Endothelial cell (in vitro differentiated cells): ENCODE measurements at places on chromosomes 3 and 15.

- DNase-seq, result no peak
Observed at GRCh38 chr3:4776399-4776979, 202.7 kb upstream of the BHLHE40 start.

DNA sequence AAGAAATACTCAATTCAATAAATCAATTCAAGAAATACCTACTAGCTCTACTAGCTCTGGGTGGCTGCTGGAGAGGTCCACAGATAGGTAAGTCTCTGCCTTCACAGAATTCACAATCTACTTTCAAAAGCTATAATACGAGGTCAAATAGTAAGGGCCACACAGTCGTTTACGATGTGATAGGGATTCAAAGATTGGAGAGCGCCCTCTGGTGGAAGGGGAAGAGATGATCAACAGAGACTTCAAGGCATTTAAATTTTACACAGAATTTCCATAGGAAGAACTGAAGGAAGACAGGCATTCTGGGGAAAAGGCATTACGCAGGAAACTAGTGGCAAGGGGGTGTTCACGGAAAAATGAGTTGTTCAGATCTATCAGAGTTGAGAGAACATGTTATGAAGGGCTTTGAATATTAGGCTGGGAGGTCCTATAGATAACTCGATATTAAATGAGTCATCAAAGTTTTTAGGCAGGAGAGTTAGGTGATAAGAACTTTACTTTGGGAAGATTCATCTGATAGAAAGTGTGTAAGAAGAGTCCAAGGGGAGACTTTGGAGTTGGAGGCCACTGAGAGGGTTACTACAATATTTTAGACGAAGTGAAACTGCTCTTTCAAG, 128.8 kb downstream of the FRMD5 start:
- DNase-seq, result peak; percentile 68

- no peak for DNase-seq
Observed at GRCh38 chr15:77817434-77817833, 184.7 kb upstream of the LINGO1 start.

DNA sequence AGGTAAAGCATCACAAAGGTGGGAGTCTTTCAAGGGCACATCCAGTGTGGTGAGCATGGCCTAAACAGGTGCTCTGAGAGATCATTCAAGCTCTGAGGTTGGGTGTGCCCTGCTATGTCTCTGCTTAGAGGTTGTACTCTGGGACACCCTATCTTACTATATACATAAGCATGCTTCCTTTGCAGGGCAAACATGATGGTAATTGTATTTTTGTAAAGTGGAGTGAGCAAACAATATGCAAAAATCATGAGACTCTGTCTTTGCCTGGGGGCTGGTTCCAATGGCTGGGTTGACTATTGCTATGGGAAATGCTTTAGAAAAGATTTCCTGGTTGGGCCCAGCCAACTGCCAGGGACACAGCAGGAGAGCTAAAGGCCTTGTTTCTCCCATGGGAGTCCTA, 315.1 kb upstream of the TLE3 start:
- no peak for DNase-seq

DNA sequence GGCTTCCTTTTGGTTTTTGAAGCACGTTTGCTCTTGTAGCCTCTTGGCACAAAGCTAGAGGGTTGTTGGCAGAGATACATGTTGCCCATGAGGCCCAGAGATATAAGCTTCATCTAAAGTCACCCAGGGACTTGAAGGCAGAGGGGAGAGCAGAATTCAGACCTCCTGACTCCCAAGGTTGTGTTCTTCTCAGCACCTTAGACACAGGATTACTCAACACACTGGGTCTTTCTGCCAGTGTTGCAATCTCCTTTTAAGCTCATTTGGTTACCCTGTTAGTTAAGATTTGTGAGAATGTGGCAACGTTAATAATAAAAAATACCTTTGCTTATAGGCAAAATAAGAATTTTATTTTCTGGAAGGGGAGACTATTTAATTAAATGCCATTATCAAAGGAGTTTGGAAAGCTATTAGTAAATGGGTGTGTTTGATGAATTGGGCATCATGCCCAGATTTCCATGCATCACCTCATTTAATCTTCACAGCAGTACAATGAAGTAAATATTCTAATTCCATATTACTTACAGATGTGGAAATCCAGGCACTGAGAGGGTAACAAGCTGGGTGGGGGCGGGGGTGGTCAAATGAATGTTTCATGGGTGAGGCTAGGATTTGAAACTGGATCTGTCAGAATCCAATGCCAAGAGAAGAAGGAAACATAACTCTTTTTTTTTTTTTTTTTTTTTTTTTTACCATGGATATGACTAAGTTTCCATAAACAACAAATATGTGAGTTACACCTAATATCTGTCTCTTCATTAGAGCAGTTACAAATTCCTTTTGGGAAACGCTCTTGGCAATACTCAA, 183.3 kb downstream of the NR1D2 start:
- no peak for DNase-seq

DNA sequence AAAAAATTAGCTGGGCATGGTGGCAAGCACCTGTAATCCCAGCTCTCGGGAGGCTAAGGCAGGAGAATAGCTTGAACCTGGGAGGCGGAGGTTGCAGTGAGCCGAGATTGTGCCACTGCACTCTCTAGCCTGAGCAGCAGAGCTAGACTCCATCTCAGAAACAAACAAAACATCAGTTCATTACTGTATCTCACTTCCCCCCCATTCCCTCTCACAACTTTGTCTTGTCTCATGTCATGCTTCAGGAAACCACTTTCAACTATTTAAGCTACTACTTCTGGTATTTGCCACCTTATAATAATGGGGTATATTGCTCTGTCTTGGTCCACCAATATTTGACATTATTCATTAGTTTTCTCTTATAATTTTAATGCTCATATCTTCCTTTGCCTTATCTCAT, 26.2 kb downstream of the PIK3CA start:
- DNase-seq, result no peak

DNA sequence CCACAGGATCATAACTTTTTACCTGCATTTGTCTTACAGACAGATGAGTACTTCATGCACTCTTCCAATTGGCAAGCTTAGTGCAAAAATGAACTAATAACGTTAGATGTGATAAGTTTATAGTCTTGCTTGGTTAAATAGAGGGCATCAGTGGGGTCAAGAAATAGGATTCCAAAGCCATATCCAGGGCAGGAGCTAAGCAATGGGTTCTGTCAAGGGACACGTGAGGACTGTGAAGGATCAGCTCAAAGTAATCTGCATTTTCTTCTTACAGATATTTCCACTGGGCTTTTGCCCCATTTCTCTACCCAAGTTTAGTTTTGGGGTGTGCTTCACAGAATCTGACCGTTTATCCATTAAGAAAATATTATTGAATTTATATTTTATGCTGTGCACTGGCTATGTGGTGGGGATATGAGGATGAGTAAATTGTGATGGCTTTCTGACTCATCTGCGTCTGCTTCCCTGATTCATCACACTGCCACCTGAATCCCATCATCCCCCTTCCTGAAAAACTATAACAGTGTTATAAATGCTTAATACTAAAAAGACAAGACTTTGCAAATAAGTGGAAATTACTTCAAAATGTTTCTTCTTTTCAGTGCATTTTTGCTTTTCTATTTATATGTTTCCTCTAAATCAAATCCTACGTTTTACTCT, 17.5 kb downstream of the PPP2R3A start:
- DNase-seq, result no peak

GRCh38 chr3:183069086-183069485, 30.2 kb downstream of the MCCC1 start:
- DNase-seq, result no peak

DNA sequence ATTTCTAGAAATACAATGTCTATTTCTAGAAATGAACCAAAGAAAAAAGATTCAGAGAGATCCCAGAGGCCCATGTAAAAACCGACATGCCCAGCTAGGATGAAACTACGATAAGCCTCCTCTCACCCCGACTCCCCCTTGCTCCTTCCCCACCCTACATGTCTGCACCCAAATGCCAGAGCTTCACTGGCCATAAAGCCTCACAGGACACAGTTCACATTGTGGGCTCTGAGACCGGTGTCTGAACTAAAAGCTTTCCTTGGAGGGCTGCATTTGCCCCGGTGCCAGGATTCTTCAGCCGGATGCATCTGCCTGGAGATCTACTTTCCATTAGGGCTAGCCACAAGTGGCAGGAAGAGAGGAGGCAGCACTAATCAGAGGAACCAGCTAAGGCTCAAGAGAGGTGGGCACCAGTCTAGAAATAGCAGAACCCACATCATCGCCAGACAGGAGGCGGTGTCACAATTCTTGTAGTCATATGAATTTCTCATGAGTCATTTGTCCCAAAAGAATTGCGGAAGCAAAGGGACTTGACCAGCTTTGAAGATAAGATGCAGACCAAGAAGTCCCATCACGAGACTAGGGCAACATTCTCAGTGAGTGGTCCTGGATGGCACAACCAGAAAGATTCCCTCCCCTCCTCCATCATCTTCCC, 353.6 kb downstream of the NTRK3 start:
- no peak for DNase-seq

GRCh38 chr3:115676336-115676735, 53.0 kb downstream of the GAP43 start:
- no peak for DNase-seq

DNA sequence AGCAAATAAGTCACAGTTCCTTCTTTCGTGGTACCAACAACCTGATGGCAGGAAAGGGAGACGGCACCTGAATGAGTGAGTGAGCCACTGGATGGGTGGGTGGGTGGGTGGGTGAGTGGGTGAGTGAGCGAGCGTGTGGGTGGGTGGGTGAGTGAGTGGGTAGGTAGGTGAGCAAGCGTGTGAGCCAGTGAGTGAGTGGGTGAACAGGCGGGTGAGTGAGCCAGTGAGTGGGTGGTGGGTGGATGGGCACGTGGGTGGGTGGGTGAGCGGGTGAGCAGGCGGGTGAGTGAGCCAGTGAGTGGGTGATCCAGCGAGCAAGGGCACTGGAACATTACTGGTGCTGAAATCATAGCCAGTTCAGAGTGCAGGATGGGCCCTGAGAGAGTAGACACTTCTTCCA, 152.8 kb downstream of the MEGF11 start:
- DNase-seq, result no peak

DNA sequence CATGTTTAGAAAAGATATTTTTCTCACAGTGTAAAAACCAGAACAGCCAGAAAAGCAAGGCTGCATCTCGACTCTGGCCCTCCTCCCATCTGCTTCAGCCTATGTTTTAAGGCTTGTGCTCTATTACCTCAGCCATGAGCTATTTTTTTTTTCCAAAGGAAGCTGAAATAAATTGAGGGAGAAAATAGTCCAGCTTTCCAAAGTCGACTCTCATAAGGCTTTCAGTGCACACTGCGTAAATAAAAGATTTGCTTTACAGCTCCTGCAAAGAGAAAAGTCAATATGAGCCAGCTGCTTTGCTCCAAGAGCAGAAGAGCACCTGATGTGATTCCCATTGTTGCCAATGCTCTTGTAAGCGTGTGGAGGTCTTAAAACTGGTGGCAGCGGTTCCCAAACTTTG, 26.7 kb downstream of the SCG3 start:
- no peak for DNase-seq

DNA sequence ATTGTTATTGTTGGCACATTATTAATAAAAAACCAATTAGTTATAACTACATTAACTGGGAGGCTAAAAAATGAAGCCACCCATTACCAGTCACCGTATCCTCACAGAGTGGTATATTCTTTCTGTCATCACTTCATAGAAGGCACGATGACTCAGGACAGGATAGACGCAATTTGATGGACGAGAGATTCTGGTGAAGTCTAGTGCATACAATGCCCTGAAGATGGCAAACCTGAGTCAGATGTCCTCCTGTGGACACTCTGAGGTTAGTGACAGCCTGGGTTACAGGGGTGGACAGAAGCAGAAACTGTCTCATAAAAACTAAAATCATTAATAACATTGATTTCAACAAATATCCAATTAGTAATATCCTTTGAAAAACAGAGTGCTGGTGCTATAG, 150.3 kb downstream of the SLC9A9 start:
- DNase-seq, result no peak

- DNase-seq, result no peak
Observed at GRCh38 chr3:195565716-195566115, 18.0 kb downstream of the APOD start.

GRCh38 chr3:123755085-123755484, 129.0 kb downstream of the MYLK start:
- no peak for DNase-seq

GRCh38 chr3:100737334-100737733, 28.0 kb downstream of the TFG start:
- DNase-seq, result no peak

GRCh38 chr3:157502916-157503595, at the start of gene VEPH1:
VEPH1 (minus strand) TSS chr3:157503416; CDS start chr3:157495349, 8,067 bp downstream.
- DNase-seq, result no peak

DNA sequence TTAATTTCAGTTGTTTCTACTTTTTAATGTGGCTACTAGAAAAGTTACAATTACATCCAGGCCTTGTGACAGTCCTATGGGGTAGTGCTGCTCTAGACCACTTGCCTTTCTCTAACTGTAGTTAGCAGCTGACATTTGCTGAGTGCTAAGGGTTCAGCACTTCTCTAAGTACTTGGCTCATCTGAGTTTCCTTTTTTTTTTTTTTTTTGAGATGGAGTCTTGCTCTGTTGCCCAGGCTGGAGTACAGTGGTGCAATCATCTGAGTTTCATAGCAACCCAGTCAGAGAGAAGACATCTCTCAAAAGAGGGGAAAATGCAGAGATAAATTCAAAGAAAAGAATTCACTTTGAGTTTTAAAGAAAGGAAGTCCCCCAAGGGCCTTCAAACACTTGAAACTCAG, 130.8 kb downstream of the MYLK start:
- DNase-seq, result no peak

DNA sequence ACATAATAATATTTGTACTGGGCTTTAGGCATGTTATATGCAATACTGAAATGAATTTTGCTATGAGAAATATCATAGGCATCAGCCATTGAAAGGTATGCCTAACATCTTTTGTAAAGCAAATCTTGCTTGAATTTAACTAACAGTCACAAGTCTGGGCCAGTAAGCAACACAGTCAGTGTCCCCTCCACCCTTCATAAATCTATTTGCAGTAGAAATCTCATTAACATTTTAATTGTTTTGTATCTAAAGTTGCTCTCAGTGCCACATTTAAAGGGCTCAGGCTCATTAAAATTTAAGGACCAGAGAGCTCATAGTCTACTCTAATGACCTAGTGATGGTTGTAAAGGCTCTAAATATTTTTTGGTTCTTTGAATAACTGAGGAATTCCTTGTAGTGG, 167.2 kb upstream of the GOLIM4 start:
- no peak for DNase-seq
